ENCODE measurements at places on chromosomes 2 and 18.

GRCh38 chr2:217510771-217511291, 492.0 kb downstream of the TNS1 start:
- peak; percentile 75 for DNase-seq

DNA sequence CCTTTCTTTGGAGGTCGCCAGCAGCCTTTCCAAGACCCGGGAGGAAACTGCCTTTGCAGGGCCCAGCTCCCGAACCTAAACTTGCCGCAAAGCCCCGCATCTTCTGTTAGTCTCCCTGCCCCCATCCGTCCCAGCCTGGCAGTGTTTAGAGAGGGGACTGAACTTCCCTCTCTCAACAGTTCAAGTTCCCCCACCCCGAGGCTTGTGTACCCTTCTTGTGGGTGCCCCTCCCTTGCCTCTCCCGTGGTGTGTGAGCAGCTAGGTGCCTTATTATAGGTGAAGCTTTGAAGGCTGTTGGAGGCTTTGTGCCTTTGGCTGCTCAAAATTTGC, 1.4 kb downstream of the LBH start:
- no peak for DNase-seq

- DNase-seq, result peak; percentile 25
These were observed 118.9 kb upstream of the FOSL2 start for GRCh38 chr2:28273751-28274150.

- no peak for DNase-seq
These were observed 85.2 kb upstream of the LCLAT1 start for GRCh38 chr2:30361751-30362394.

DNA sequence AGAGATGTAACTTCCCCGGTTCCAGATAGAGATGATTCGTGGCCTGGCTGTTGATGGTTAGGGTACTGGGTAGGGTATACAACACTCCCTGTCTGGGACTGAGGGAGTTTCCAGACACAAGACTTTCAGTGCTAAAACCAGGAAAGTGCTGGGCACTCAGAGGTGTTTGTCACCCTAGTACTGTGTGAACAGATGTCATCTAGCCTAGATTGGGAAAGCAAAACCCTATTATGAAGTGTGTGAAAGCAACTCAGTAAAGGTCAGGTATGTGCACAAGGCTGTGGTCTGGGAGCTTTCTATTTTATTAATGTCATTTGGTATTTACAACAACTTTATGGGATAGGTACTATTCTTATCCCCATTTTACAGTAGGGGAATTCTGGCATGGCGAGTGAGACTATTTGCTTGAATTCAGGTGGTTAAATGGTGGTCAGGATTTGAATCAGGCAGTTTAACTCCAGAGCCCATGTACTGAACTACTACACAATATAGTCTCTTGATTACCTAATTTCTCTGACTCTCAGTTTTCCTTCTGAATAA, 2.6 kb downstream of the BZW1 start:
- no peak for DNase-seq

GRCh38 chr18:73093687-73094250, 226.0 kb upstream of the NETO1 start:
- no peak for DNase-seq

GRCh38 chr2:238080518-238080917, 19.6 kb upstream of the ESPNL start:
- DNase-seq, result no peak

DNA sequence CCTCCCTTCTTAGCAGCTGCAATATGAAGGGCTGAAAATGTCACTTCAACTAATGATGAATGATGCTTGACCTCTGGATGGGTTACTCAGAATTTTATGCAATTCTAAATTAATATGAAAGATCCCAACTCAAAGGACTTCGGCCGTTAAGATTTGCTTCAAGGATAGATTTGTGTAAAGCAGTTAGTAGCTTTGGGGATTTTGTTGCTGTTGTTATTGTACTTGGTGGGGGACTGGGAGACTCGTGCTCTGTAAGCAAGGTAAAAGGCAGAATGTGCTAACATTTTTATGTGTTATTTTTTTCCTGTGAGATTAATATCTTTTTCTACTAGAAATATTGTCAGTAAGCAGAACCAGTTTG, 478.8 kb downstream of the ARHGAP15 start:
- no peak for DNase-seq

GRCh38 chr2:88177556-88177955, 7.4 kb downstream of the THNSL2 start:
- no peak for DNase-seq

DNA sequence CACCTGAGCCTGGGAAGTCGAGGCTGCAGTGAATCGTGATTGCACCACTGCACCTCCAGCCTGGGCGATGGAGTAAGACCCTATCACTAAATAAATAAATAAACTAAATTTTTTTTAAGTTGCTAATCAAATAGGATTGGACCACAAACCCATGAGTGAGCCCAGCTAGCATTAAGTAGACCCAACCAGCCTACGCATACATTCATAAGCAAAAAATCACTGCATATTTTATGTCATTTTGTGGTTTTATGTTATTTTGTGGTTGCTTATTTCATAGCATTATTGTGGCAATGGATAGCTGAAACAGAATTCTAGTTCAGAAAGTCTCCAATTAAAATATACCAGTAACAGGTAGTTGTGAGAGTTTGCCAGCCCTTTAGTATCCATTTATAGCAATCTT, 29.1 kb upstream of the ZC3H15 start:
- no peak for DNase-seq

DNA sequence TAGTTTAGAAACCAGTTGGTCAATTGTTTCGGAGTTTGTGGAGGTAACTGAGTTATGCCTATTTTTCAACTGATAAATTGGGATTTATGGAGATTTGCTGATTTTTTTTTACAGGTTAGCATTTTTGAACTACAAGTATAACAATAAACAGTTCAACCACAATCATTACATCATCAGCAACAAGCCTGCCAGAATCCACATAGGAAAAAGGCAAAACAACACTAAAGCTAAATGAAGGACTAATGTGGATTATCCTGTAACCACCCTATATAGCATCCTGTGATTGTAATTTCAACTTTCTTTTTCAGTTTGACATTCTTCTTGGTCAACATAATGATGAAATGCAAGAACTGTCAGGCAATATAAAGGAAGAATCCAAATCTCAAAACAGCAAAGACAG, 76.5 kb downstream of the CCDC102B start:
- DNase-seq, result no peak

DNA sequence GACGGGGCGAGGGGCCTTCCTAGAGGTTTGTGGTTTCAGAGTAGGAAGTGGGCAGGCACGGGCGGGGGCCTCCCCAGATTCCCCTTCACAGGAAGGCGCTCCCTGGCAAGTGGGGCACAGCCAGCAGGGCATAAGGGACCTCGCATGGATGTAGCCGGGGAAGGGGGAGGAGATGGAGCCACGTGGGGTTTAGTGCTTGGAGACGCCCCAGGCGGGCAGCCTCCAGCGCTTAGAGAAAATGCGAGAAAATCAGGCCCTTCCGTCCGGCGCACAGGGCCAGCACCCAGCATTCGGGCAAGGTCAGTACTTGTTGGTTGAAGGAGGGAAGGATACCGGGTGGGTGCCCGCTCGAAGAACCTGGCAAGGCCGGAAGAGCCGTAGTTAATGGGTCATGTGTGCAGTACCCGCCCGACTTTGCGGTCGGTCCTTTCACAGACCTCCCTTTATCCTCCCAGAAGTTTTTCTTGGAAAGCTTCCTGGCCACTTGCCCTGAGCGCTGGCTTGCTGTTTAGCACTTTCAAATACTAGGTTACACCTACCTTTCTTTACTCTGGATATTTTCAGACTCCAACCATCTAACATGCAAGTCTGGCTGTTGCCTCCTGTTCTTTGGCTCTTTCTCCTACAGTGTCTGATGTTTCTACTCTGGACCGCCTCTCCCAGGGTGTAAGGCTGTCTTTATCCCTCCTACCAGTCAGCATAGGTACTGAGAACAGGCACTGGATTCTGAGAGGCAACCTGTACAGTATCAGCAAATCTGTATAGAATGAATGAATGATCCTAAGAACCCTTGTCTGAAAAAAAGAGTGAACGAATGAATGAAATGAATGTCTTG, 78.1 kb downstream of the CIB4 start:
- DNase-seq, result no peak

DNA sequence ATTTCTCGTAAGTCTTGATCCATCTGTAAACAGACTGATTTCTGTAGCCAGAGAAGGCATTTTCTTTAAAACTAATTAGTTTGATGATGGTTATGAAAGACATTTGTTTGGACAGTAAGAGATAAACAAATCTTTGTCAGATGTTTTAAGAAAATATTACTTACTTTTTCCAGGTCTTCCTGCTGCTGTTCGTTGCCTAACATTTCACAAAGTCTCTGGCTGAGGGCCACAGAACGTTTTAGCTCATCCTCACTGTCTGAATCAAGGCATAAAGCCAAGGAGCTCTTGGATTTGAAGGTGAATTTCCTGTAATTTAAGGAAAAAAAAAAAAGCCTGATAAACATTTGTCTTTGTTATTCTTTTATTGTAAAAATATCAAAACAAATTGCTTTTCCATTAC, 57.8 kb downstream of the VIL1 start:
- DNase-seq, result no peak

DNA sequence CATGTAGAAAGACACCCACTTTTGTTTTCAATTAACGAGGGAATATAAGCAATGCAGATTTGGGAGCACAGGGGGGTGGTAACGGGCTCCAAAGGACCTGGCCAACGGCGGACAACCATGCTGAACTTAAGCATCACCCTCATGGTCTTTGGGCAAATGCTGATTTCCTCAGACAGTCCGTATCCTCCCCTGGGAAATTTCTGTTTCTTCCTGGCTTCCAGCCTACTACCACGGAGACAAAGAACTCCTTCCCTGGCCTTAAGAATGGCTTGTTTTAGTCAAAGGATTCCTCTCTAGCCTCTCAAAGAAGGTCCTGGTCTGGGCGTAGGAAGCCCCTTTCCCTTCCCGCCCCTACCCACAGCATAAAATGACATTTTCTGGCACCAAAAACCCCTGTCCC, 34.3 kb downstream of the EN1 start:
- DNase-seq, result no peak

GRCh38 chr2:231992888-231993287, 31.4 kb downstream of the DIS3L2 start:
- no peak for DNase-seq

DNA sequence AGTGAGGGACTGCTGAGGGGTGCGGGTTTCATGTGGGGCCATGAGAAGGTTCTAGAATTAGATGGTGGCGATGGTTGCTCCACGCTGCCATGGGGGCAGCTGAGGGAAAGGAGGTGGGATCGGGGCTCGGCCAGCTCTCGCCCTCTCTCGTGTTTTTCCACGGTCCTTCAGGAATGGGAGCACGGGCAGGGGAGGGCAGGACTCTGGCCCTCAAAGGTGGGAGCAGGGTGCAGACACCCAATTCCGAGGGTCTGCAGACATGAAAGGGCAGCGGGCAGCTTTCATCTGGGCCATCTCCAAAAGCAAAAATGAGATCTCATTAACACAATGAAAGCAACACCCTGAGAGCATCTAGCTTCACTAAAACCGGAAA, 53.4 kb upstream of the SALL3 start:
- DNase-seq, result no peak

GRCh38 chr18:77086034-77086433, 46.5 kb downstream of the MBP start:
- DNase-seq, result no peak

DNA sequence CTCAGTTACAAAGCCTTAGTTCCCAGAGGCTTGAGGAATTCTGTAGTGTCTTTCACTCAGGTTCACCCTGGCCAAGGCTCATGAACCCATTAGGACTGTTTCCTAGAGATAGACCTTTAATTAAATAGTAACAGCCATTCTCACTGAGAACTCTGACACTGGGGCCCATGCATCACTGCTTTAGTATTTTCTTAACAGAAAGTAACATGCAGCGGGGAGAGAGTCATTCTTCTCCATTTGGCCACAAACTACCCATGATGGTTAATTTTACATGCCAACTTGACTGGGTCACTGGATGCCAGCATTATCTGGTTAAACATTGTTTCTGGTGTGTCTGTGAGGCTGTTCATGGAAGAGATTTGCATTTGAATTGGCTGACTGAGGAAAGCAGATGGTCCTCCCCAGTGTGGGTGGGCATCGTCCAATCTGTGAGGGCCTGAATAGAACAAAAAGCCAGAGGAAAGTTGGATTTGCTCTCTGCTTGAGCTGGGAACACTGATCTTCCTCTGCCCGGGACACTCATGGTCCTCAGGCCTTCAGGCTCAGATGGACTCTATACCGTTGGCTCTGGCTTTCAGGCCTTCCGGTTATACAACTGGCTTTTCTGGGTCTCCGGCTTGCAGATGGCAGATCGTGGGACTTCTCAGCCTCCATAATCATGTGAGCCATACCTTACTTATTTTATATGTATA, 5.6 kb upstream of the CPLX4 start:
- DNase-seq, result no peak

- no peak for DNase-seq
These were observed 65.6 kb downstream of the CACNB4 start for GRCh38 chr2:152033011-152033925.

GRCh38 chr2:30716123-30716900, 90.9 kb downstream of the CAPN13 start:
- no peak for DNase-seq

- DNase-seq, result no peak
These were observed 75.4 kb downstream of the SPTBN1 start for GRCh38 chr2:54531558-54531957.

- no peak for DNase-seq
These were observed 22.8 kb downstream of the CCNYL1 start for GRCh38 chr2:207734264-207734635.

- DNase-seq, result no peak
These were observed 43.6 kb downstream of the SRBD1 start for GRCh38 chr2:45567288-45567963.

DNA sequence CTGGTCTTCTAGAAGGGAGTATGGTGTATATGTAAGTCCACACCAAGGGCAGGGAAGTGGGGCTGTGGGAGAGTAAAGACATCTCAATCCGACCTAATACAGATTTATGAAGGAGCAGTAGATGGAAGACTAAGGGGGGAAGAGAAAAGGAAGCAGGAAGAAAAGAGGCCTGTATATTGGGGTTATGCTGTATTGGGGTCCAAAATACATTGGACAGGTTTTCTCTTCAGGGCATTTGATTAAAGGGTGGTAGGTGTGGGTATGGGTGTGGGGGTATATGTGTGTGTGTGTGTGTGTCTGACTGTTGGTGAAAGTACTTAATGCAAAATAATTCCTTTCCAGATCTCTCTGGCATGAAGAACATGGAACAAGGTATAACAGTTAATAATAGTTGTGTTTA, 33.6 kb upstream of the SCYGR2 start:
- DNase-seq, result no peak

GRCh38 chr2:9980520-9980919, 29.0 kb downstream of the GRHL1 start:
- no peak for DNase-seq

DNA sequence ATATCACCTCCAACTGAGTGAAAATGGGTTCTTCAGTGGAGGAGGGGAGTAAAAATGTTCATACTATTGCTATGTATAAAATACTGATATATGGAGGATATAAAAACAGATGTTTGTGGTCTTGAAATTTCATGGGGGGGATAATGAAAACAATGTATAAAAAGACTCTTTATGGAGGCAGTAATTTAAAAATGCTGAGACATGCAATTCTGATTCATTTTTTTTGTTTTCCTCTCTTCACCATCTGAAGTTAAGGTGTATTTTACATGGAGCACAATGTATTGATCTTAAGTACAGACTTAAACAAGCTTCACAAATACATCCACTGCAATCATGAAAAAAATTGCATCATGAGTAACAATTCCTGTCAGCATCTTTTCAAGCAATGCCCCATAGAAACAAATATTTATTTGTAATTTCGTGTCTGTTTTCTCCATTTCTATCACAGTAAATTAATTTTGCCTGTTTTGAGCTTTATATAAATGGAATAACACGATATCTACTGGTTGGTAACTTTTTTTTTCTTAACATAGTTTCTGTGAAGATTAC, 393.2 kb upstream of the ZNF804A start:
- DNase-seq, result no peak
